ENCODE measurements at places on chromosomes 2 and 18.

DNA sequence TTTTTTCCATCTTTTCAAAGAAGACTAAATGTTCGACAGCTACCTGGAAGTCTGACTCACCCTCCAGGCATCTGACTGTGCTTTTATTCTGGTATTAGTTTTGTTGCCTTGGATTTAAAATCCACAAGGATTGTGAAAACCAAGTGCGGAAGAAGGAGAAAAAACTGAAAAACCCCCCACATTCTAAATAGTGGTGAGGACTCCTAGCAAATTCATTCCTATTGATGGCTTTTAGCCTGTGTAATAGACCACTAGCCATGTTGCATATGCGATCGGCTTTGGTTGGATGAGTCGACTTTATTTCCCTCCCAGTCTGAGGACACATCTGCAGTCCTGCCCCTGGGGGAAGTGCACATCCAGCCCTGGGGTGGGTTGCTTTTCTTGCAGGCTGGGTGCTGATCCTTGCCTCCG, 16.9 kb downstream of the LDLRAD4 start:
- no peak for DNase-seq

GRCh38 chr18:57446322-57446721, 11.1 kb downstream of the ONECUT2 start:
- no peak for DNase-seq

DNA sequence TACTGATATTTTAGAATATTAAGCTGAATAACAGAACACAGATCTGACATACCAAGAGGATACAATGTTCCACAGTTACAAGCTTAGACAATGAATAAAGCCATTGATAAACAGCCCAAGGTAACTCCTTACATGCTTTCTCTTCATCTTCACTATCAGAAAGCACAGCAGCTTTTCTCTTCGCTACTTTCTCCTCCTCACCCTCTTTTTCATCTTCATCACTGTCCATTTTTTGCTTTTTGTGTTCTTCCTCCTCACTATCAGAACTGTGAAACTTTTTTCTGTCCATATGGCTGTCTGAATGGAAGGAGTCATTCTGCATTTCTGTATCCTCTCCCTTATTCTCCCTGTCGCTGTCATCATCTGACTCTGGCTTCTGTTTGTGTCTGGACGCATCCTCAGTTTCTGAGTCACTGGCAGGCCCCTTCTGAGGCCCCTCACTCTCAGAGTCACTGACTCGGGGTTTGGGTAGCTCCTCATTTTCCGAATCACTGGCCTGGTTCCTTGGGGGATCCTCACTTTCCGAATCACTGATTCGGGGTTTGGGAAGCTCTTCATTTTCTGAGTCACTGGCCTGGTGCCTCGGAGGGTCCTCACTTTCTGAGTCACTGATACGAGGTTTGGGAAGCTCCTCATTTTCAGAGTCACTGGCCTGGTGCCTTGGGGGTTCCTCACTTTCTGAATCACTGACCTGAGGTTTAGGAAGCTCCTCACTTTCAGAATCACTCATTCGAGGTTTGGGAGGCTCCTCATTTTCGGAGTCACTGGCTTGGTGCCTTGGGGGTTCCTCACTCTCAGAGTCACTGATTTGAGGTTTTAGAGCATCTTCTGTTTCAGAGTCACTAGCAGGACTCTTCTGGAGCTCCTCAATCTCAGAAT, 21.5 kb downstream of the IWS1 start:
- DNase-seq, result no peak

DNA sequence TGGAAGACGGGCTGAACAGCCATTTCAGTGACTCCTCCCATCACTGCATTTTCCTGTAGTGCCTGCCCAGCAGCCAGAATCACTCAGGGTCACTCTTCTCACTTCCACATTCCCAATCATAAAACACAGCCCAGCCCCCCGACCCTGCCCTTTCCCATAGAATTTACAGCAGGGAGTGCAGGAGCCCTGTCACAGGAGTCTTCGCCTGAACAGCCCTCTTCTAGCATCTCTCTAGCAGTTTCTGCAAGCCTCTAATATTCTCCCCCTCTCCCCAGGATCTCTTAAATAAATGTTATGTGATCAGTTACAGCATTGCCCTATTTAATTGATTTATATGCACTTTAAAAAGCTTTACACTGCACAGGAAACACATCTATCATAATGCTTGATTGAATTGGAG, 42.9 kb upstream of the KLHL29 start:
- no peak for DNase-seq

DNA sequence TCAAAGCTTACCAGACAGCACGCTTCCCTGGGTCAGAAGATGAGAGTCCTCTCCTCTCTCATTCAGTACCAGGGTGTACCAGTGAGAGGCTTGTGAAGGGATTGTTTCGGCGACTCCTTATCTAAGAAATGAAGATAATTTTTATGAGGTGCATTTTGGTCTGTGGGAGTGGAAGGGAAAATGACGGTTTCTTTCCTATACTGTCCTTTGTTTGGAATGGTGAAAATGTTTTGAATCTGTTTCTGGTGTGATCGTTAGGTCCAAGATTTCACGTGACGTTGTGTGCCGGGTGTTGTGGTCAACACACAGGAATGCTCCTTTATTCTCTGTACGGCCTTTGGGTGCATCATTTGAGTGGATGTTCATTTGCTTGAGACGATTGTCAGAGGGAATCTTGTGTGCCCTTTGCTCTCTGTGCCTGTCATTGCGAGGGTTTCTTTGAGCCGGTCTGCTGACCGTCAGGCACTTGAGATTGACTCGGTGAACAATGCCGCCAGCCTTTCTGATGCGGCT, 183.5 kb downstream of the AGAP1 start:
- no peak for DNase-seq

GRCh38 chr2:85394976-85395375, 15.2 kb downstream of the CAPG start:
- DNase-seq, result no peak

DNA sequence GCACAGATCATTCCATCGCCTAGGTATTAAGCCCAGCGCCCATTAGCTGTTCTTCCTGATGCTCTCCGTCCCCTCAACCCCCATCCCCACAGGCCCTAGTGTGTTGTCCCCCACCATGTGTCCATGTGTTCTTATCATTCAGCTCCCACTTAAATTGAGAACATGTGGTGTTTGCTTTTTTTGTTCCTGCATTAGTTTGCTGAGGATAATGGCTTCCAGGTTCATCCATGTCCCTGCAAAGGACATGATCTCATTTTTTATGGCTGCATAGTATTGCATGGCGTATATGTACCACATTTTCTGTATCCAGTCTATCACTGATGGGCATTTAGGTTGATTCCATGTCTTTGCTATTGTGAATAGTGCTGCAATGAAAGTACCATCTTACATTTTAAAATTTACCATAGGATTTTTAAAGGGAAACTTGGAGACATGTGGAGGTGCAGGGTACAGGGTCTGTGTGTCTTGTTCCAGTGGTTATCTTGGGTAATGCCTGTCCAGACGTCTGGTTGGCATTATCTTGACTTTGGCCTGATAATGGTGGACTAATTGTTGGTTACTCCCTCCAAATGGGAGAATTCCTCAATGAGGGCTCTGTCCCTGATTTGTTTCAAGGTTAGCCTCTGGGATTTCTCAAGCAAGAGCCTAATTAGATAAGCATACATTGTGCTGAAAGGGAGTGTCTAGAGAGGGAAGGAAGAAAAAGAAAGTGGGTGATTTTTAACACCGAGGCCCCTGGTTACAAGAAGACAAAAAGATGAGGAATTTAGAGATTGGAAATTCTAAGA, 21.6 kb downstream of the KLHL23 start:
- no peak for DNase-seq

GRCh38 chr2:145197944-145198343, 678.0 kb upstream of the ZEB2 start:
- DNase-seq, result no peak

DNA sequence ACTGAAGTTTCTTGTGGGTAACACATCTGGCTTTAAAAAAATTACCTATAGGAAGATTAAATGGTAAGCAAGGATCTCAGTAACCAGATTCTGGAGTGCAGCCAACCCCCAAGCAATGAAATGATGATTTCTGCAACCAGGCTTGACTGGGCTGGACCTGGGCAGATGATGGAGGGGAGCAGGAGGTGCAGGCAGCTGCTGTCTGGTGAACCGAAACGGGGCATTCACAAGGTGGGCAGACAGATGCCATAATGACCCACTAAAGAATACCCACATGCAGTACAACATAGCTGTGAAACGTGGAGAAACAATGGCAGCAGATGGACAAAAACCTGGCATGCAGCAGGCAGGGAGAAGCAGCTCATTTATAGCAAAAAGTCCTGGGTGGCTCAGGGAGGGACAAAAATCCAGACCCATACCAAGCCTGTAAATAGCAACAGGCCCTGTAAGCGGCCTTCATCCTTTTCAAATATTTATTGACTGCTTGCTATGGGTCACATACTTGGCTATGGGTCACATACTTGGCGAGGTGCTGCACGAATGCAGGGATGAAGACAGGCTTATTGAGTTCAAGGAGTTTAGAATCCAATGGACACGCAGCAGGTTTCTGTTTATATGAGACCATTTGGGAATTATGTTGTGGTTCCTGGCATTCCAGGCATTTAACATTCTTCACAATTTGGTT, 244.7 kb downstream of the HRH4 start:
- DNase-seq, result peak; percentile 77

- DNase-seq, result no peak
Observed at GRCh38 chr2:208541989-208542464, 135.4 kb downstream of the PTH2R start.

DNA sequence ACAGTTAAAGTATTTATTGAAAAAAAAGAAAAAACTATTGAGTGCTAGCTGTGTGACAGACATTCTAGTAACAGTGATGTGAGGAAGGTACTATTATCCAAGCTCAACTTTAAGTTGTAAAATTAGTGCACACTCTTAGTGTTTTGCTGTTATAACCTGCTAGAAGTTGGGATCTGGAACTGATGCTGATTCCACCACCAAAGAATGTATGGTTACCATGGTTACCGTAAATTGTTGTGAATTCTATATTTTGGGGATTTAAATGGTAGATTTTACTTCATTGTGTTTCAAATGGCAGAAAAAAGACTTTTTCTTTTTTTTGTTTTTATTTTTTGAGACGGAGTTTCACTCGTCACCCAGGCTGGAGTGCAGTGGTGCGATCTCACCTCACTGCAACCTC, 5.3 kb downstream of the AGFG1 start:
- DNase-seq, result no peak

GRCh38 chr2:128304330-128304714, 14.3 kb downstream of the HS6ST1 start:
- no peak for DNase-seq

GRCh38 chr2:172461591-172462372, 34.4 kb downstream of the ITGA6 start:
- no peak for DNase-seq

GRCh38 chr2:111157071-111157661, 36.5 kb downstream of the BCL2L11 start:
- no peak for DNase-seq

DNA sequence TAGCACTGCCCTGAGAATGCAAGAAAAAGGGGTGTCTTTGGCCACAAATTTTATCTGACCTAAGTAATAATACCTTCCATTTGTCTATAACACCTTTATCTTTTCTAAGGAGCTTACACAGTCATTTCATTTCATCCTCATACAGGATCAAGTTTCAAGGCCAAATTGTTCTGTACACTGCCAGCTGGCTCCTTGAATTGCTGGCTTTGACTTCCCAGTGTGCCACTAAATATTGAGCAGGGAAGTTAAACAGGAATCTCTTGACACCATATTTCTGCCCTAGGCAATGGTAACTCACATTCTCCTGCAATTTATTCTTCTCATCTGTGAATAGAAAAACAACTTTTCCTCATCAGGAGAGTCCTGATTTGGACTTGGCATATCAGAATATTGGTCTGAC, 195.1 kb upstream of the LRP1B start:
- DNase-seq, result no peak

DNA sequence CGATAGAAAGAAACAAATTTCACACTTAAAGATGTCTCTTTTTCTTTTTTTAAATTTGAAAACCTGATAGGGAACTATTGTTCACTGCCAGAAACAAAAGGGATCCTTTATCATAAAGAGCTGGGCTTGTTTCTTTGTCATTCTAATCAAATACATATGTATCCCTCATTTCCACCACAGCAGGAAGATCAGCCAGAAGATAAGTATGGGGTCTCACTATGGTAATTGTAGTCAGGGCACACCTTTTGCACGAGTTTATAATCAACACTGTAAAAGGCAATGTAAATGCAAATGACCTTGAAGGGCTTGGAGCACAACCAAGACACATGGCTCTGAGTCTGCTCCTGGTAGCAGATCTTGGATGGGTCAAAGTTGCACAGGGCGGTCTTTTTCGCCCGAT, 109.5 kb downstream of the NXPH2 start:
- no peak for DNase-seq

- DNase-seq, result no peak
Observed at GRCh38 chr2:66867063-66867441, 432.1 kb downstream of the MEIS1 start.

DNA sequence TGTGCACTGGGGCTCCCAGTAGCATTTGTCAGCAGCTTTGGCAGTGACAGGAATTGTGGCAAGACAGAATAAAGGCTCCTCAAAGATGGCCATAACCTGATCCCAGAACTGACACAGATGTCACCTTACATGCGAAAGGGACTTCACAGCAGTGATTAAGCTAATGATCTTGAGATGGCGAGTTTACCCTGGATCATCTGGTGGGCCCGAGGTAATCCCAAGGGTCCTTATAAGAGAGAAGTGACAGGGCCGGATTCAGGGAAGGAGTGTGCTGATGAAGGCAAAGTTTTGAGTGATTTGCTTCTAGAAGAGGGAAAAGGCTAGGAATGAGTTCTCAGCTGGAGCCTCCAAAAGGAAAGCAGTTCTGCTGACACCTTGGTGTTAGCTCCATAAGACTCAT, 333.9 kb downstream of the LPIN1 start:
- no peak for DNase-seq

- DNase-seq, result no peak
Observed at GRCh38 chr2:218395456-218395825, 4.2 kb upstream of the CTDSP1 start.

DNA sequence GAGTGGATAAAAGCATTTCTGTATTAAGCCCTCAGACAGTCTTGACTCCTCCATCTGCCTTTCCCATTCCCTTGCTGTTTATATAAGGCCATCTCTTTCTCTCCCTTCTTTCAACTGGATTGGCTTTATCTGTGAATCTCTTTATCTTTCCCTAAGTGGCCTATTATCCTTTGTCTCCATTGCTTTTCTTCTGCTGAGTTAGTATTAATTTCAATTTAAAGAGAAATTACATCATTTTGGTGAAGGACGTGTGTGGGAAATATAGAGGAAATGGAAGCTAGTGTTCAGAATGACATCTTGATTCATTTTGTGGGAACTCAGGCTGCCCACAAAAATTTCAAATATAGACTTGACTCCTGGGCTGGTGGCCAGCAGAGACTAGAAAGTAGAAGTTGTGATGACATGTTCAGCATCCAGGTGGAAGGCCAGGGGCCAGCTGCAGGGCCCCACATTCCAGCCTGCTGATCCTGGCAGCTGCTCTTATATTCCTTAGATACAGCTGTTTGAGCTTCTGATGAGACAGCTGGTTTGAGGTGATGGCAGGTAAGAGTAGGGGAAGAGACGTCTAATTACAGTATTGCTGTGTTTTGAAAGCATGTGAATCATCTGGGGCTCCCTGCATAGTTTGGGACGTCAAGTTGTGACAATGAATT, 52.3 kb downstream of the DIS3L2 start:
- peak; percentile 78 for DNase-seq

GRCh38 chr2:48016225-48017019, 110.1 kb upstream of the FBXO11 start:
- DNase-seq, result no peak
